B cell (primary cell): ENCODE measurements at places on chromosomes 5 and 9. TPM values are rescaled to one million over a fixed set of nuclear protein-coding genes. Genes with fewer than 3 reads are reported as not detected.

OLFML2A gene
- polyA plus RNA-seq = 0.88 and 1.2 TPM in 2 replicates

TBCA gene
- polyA plus RNA-seq = 22.3 and 74.3 TPM in 2 replicates

IFNK gene
- not detected in 2 replicates for polyA plus RNA-seq

CARD6 gene
- 0.45 and 0.72 TPM in 2 replicates for polyA plus RNA-seq

CNTLN gene
- polyA plus RNA-seq = 0.06 and 0.30 TPM in 2 replicates

DNA sequence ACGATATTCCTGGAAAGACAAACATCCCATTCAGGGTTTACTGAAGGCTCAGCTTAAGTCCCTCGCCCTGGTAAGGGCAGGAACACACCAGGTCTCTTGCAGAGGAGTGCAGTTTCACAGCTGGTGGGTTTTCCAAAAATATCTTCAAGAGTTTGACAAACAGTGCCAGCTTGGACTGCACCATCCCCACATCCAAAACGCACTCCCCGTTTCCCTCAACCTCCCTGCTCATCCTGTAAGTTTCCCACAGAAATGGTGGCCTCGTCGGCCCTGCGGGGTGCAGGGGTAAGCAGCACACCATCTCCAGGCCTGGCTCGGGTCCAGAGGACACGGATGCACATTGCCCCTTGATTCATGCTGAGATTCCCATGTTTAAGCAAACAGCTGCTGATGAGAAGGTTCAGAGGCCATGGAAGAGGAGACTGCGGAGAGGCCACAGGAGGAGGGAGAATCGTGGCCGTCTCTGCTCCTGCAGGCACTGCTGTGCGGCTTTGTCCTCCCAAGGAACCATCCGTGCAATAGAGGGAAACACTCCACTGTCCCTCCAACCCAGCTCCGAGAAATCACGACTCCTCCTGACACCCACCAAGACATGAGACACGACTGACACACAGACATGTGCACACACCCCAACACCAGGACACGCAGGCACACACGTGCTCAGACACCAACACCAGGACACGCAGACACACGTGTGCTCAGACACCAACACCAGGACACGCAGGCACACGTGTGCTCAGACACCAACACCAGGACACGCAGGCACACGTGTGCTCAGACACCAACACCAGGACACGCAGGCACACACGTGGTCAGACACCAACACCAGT is 24.0 kb upstream of the SLC12A7 start:
- H3K4me1 ChIP-seq = peaks cover 48% of the 10 kb centered on the region
- H3K27ac ChIP-seq = no peak overlapping the region
- no peak overlapping the region for H3K4me3 ChIP-seq
- H3K27me3 ChIP-seq = peaks cover 7% of the 10 kb centered on the region
- H3K36me3 ChIP-seq = no peaks in the 10 kb centered on the region

- H3K36me3 ChIP-seq = no peaks in the 10 kb centered on the region
- no peak for DNase-seq
- peaks cover 9% of the 10 kb centered on the region for H3K27me3 ChIP-seq
- H3K27ac ChIP-seq = no peak overlapping the region
Measured at GRCh38 chr5:6402939-6403338, 24.6 kb upstream of the MED10 start.

DNA sequence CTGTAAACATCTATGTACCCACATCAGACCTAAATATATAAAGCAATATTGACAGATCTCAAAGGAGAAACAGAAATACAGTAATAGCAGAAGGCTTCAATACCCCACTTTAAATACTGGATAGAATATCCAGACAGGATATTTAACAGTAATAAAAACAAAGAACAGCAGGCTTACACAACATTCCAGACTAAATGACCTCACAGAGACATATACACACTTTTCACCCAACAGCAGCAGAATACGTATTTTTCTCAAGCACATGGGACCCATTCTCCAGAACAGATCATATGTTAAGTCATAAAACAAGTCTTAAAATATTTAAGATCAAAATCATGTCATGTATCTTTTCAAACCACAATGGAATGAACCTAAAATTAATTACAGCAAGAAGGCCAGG is 76.8 kb downstream of the CAMSAP1 start:
- no peaks in the 10 kb centered on the region for H3K4me1 ChIP-seq
- H3K4me3 ChIP-seq = no peak overlapping the region
- no peaks in the 10 kb centered on the region for H3K27me3 ChIP-seq
- H3K36me3 ChIP-seq = peaks cover 17% of the 10 kb centered on the region
- no peak overlapping the region for H3K27ac ChIP-seq

DNA sequence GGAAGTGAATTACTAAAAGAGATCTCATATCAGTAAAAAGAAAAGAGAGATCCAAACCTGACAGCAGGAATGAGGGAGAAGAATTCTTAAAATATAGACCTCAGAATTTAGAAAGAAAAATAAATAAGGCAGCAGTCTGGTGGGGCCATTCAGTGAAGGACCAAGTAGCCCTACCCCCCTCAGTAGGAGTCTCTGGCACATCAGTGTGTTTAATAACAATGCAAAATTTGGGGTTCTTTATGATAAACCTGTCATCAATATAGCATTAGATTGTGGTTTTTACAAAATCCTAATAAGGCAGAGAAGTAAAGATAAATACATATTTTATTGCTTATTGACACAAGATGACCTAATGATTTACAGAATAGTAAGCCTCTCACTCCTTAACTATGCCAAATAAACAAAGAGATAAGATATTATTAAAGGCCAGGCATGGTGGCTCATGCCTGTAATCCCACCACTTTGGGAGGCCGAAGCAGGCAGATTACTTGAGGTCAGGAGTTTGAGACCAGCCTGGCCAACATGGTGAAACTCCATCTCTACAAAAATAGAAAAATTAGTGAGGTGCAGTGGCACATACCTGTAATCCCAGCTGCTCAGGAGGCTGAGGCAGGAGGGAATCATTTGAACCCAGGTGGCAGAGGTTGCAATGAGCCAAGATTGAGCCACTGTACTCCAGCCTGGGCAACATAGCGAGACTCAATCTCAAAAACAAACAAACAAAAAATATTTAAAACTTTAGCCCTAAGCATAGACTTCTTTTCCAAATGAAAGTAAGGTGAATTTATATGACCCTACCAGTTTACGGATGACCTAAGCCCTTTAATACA is 108.6 kb downstream of the BASP1 start:
- no peak overlapping the region for H3K27ac ChIP-seq
- H3K36me3 ChIP-seq = no peaks in the 10 kb centered on the region
- no peaks in the 10 kb centered on the region for H3K4me1 ChIP-seq
- no peak for DNase-seq
- H3K27me3 ChIP-seq = no peaks in the 10 kb centered on the region
